Upper lobe of left lung (tissue), 6 donors: ENCODE measurements at places on chromosomes 12 and 14. TPM values are rescaled to one million over a fixed set of nuclear protein-coding genes. Genes with fewer than 3 reads are reported as not detected.

Gene MORN3
- 1.0 TPM for total RNA-seq

Gene KSR2
- 0.91 TPM for total RNA-seq

Gene SDS
- 2.1 TPM for total RNA-seq

Gene GPR132
- 6.7 TPM for total RNA-seq

DNA sequence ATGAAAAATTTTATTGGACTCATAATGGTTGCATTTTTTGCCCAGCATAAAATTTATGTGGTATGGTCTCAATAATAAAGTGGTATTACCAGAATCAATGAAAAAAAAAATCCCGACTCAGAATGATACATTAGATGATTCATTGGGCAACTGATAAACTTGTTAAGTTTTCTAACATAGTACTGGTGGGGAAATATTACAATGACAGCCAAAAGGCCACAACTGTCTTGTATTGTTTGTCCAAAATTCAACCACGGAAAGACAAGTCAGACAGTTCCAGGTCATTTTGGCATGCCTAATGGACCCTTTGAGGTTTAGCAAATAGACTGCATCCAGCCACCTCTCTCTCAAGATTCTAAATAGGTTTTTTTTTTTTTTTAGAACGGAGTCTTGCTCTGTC lies 70.5 kb upstream of the TRIM9 start:
- no peaks in the 10 kb centered on the region for H3K27me3 ChIP-seq
- DNase-seq = no peak
- no peaks in the 10 kb centered on the region for H3K36me3 ChIP-seq

GRCh38 chr14:103527408-103528145 lies 1.4 kb upstream of the TRMT61A start:
- peaks cover 4% of the 10 kb centered on the region for H3K27me3 ChIP-seq
- H3K27ac ChIP-seq = peak overlapping the region; percentile 93
- no peaks in the 10 kb centered on the region for H3K36me3 ChIP-seq
- peak overlapping the region; percentile 94 for H3K4me3 ChIP-seq
- no peak for DNase-seq

- H3K27me3 ChIP-seq = no peaks in the 10 kb centered on the region
- no peak overlapping the region for H3K27ac ChIP-seq
- no peak for DNase-seq
These were observed 8.2 kb upstream of the BCL11B start for GRCh38 chr14:99280066-99280731.

DNA sequence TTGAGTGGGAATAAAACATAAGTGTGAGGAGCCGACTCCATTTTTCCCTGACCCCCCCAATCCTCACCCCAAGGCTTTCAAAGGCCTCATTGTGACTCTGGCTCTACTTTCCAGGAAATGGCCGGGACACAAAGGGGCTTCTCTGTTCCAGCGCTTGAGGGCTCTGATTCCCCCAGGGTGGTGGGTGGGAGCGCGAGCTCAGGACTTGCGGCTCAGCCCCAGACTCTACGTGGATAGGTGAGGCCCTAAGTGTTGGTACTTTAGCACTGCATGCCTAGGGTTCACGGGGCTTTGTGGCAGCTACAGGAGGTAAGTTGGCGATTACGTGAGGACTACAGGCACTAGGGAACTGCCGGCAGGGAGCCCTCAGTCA lies 553 bp downstream of the CNPY2 start:
- peaks cover 15% of the 10 kb centered on the region for H3K4me1 ChIP-seq
- H3K36me3 ChIP-seq = peaks cover 34% of the 10 kb centered on the region
- no peaks in the 10 kb centered on the region for H3K27me3 ChIP-seq
- no peak for DNase-seq
- peak overlapping the region; percentile 91 for H3K27ac ChIP-seq

DNA sequence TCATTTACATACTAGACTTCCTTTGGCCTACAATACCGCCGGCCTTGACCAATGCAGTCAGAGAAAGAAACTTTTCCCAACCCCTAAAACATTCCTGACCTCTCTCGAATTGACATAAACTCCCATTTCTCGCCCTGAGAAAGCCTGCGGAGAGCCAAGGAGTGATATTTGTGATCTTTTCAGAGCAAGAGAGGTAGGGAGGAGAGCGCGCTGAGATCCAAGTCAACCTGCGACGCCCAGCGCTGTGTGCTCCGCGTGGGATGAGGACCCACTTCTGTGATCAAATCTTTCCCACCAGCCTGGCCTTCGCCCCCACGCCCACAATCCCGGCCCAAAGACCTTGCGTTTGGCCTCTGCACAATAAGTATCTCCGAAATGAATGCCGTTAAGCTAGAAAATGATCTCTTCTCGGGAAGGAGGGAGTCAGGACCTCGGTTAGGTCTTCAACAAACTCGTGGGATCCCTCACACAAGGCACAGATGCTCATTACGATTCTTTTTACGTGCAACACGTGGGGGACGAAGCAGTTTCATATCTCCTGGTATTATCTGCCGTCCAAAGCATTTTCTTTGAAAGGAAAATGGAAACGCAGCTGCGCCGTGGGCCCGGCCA lies 6.3 kb upstream of the NPAS3 start:
- H3K36me3 ChIP-seq = no peaks in the 10 kb centered on the region
- H3K4me3 ChIP-seq = peak overlapping the region; percentile 37
- H3K4me1 ChIP-seq = peaks cover 26% of the 10 kb centered on the region
- H3K27me3 ChIP-seq = peaks cover 38% of the 10 kb centered on the region

GRCh38 chr12:74408601-74409166 lies 129.0 kb upstream of the ATXN7L3B start:
- no peak for DNase-seq
- H3K36me3 ChIP-seq = no peaks in the 10 kb centered on the region
- H3K4me1 ChIP-seq = no peaks in the 10 kb centered on the region
- no peak overlapping the region for H3K27ac ChIP-seq

GRCh38 chr12:76641961-76642360 lies 82.4 kb upstream of the OSBPL8 start:
- no peaks in the 10 kb centered on the region for H3K36me3 ChIP-seq
- H3K27me3 ChIP-seq = no peaks in the 10 kb centered on the region
- no peak for DNase-seq
- no peaks in the 10 kb centered on the region for H3K4me1 ChIP-seq
- H3K4me3 ChIP-seq = no peak overlapping the region
- no peak overlapping the region for H3K27ac ChIP-seq

GRCh38 chr14:47626151-47627035 lies 49.0 kb downstream of the MDGA2 start:
- peak; percentile 72 for DNase-seq
- no peaks in the 10 kb centered on the region for H3K4me1 ChIP-seq
- no peaks in the 10 kb centered on the region for H3K36me3 ChIP-seq
- no peak overlapping the region for H3K4me3 ChIP-seq
